ENCODE measurements at places on chromosomes 4 and X.

DNA sequence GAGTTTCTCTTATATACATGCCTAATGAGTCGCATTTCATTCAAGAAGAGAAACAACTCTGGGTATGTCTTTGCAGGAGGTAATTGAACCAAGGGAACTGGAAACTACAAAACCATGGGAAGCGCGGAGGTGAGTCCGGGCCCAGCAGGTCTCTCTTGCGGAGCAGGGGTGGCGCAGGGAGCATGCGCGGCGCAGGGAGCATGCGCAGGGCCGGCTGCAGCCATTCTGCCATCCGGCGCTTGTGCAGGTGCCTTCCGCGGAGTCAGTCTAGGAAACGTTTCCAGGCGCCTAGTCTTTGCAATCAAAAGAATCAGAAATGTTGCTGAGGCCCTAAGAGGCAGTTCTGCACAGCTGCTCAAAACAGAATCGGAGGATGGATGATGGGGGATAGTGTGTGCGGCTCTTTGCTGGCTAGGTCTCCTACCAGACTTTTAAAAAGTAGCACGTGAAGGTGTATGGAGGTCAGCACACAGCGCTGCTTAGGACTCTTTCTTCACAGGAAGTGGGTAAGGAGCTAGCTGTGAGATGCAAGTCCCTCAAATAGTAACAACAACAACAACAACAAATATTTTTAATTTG is 433.8 kb upstream of the FAT1 start:
- DNase-seq = no peak

- DNase-seq = no peak
Measured at GRCh38 chr4:22179124-22179874, 230.7 kb upstream of the KCNIP4 start.

DNA sequence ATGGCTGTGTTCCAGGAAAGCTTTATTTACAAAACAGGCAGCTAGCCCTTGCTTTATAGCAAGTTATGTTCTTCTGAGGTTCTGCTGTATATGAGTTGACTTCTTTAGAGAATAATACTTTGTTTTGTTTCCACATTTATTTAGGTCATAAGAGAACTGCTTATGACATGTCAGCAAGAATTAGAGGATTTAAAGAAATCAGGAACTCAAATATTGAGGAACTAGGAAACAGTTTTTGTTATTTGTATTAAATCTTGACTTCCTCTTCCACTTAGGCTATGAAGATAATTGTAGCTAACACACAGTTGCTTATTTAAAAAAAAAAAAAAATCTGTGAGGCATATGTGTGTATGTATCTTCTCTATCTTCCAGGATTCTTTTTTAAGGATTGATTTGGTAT is 14.3 kb downstream of the ZRSR2 start:
- no peak for DNase-seq

DNA sequence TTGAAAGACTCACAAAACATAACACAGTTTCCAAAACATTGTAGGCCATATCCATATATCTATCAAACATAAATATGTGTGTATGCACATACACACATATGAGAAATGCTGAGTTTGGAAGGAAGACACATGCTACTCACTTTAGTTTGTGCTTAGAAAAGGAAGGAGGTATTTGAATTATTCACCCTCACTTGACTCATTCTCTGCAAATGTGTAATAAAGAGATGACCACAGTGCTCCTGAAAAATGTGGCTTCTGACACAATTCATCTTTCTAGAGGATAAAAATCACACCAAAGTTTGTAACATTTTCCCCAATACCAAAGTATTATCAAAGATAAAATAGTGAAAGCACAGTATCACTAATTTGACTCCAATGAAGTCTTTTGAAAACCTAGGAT is 950.1 kb downstream of the FAT4 start:
- no peak for DNase-seq

DNA sequence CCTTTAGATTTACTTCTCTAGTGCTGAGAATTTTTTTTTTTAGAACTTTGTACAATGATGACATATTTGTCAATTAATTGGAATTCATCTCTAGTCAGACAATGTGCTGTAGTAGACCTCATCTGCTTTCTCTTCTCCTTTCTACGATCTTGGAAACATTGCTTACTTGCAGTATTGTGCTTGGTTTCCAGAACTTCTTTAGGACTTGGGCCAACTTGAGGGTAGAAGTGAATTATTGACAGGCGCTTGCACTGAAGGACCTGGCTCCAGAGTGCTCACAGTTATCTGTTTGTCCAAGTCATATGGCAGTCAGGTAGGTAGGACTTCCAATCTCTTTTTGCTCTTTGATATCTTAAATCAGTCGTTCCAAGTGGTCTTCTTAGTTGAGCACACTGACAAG is 39.6 kb downstream of the FNIP2 start:
- no peak for DNase-seq

DNA sequence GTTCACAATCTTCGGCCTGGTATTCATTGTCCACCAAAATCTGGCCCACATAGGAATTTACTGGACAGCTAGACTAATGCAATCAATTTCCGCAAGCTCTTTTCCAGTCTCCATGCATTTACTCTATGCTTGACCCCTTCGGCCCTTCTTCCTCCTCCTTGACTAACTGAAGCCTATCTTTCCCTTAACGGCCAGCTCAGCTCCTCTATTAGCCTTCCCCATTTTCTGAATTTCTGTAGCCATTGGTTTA is 1.2 kb upstream of the PHKA2 start:
- DNase-seq = no peak

DNA sequence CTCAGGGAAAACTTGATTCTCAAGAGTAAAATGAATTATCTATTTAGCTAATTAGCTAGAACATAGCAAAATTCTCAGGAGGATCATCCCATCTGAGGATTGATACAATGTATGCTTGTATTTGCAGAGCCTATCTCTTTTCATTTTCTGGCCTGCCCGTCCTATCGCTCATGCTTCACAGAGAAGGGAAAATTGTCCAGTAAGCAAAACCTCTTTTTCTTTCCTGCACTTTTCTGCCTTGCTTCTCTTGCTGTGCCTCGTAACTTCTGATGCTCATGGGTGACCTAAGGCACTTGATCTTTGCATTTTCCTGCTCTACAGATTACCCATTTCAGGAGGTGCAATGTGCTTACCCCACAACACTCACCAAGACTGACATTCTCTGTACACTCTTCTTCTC is 88.1 kb downstream of the GBA3 start:
- DNase-seq = no peak

DNA sequence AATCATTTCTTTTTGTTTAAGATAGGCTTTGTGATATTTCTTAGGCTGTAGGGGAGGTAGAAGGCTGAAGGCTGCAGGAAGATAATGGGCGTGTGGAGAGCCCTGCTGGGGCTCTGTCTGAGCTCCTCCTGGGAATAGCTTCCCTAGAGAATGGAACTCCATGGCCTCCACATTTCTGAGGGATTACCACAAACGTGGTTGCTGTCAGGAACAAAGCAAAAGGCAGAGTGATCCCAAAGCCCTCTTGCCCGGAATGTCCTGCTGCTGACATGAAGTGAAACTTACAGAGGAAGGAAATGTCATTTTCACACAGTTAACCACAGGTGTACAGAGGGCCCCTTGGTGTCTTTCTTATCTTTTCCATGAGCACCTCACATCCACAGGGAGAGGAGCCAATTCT is 89.3 kb downstream of the DDIT4L start:
- no peak for DNase-seq

DNA sequence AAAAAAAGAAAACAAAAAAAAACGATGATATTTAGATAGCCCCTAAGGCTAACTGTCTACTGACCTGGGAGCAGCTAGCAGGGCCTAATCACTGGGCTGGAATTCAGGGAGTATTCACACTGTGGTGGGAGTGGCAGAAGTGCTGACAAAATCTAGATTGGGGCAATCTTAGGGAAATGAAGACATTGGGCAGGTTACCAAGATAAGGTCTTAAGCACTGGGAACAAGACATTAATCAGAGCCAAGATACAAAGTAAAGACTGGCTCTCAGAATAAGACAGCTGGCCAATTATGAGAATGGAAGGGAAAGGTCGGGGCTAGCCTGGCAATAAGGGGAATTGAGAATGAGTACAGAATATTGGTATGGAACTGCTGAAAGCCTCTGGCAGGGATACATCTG is 100.2 kb upstream of the GRIA3 start:
- DNase-seq = no peak

DNA sequence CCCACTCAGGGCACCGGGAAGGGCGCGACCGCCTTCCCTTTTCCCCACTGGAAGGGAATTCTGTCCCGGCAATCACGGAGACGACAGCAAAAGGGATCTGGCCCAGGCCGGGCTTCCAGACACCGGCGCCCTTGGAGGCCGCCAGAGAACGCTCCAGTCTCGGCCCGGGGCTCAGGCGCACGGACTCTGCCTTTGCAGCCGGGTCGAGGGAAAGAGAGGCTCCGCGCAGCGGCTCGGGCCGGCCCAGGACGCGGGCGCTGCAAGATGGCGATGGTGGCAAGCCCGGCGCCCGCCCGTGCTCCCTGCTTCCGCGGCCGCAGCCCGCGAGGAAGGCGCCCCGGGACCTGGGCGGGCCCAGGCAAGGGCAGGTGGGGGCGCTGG is 1.1 kb downstream of the CTBP1 start:
- DNase-seq = no peak

GRCh38 chrX:96181605-96182004 is 503.0 kb upstream of the DIAPH2 start:
- no peak for DNase-seq

- no peak for DNase-seq
Measured at GRCh38 chr4:14047840-14048239, 420.3 kb upstream of the BOD1L1 start.

GRCh38 chr4:84956014-84956413 is 10.5 kb downstream of the WDFY3 start:
- DNase-seq = no peak

DNA sequence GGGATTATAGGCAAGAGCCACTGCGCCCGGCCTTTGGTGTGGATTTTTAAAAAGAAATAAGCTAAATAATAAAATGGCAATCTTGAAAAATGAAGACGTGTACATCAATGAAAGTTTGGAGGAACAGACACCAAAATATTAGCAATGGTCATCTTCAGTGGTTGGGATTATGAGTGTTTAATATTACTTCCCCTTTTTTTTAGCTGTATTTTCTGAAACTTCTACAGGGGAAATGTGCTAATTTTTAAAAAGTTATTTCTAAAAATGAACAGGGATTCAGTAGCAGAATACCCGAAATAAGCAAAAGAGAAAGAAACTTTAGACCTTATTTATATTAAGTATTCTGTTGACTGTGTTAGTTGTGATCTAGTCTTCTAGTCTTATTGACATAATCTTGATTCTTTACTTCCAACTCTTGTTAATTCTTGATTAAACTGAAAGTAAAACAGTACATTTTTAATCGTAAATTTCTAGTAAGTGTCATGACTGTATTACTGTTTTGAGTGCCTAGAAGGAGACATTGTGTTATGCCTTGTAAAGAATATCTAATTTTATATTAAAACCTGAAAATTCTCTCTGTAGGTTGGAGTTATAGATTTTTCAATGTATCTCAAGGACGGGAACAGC is 51.3 kb downstream of the RUFY3 start:
- DNase-seq = no peak

- DNase-seq = no peak
Measured at GRCh38 chr4:32037399-32037798, 1317.2 kb downstream of the PCDH7 start.

Measured in stimulated activated CD8-positive, alpha-beta memory T cell treated with anti-CD3 and anti-CD28 coated beads, Interleukin-4, amount 100 ng/mL, for 1 hour (primary cell).